ENCODE measurements at places on chromosomes 11 and 22.

DNA sequence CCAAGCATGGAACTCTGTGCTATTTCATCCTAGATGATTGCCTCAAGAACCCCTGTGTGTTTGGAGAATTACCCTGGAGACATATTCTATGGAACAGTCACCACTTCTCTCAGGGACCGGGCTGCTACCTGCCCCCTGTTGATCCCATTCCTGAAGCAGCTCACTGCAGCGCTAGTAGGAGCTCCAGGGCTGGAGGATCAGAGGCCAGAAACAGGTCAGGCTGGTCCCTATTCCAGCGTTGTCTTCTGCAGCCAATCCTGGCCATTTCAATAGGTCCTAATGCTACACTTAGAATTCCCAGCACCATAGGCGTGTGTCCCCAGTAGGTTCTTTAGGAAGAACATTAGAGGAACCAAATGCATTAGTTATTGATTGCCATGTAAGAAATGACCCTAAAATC lies 48.9 kb downstream of the BTG4 start:
- no peak for DNase-seq

DNA sequence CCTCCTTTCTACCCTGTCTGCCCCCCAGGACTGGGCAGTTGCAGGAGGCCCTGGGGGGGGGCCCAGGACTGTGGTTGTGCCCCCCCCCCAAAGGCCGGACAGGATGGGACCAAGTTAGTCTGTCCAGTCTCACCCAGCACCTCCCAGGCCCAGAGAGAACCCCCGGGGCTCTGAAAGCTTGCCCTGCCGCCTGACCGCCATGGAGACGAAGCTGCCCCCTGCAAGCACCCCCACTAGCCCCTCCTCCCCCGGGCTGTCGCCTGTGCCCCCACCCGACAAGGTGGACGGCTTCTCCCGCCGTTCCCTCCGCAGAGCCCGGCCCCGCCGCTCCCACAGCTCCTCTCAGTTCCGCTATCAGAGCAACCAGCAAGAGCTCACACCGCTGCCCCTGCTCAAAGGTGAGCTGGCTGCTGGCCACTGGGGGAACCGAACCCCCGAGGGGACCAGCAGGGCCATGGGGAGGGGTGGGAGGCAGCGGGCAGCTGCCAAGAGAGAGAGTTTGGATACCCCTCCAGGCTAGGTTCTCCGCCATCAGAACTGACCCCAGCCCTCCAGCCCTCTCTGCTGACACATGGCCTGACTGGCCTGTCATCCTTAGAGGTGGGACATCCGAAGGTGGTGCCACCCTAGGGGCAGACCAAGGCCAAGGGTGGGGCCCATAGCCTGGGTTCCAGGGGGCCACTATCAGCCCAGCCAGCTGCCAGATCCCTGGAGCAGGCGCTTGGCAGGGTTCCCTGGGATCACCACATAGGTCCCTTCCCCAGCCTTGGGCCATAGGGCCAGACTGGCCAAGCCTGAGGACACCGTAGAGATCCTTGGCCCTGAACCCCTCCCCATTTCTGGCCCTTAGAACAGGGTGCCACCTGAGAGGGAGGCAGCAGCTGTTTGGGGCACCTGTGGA lies 1.3 kb downstream of the PPP2R5B start:
- no peak for DNase-seq

- DNase-seq = no peak
Measured at GRCh38 chr11:88327061-88327460, 10.5 kb downstream of the CTSC start.

DNA sequence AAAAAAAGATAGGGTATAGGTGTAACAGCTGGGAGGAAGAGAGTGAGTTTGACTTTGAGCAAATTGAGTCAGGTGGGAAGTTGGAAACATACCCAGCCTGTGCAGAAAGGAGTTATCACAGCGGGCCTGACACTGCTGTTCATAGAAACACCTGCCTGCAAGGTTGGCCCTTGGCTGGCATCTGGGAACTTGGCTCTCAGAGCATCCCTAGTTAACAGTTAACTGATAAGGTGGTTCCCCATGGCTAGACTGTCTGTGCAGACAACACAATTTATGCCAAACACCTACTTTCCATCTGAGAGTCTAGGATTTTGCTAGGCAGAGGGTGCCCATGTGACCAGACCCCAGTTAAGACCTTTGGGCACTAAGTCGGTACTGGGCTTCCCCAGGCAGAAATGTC lies 31.4 kb downstream of the ADAMTS8 start:
- no peak for DNase-seq

- peak; percentile 86 for DNase-seq
Measured at GRCh38 chr22:38505541-38506117, 482 bp downstream of the DDX17 start.

DNA sequence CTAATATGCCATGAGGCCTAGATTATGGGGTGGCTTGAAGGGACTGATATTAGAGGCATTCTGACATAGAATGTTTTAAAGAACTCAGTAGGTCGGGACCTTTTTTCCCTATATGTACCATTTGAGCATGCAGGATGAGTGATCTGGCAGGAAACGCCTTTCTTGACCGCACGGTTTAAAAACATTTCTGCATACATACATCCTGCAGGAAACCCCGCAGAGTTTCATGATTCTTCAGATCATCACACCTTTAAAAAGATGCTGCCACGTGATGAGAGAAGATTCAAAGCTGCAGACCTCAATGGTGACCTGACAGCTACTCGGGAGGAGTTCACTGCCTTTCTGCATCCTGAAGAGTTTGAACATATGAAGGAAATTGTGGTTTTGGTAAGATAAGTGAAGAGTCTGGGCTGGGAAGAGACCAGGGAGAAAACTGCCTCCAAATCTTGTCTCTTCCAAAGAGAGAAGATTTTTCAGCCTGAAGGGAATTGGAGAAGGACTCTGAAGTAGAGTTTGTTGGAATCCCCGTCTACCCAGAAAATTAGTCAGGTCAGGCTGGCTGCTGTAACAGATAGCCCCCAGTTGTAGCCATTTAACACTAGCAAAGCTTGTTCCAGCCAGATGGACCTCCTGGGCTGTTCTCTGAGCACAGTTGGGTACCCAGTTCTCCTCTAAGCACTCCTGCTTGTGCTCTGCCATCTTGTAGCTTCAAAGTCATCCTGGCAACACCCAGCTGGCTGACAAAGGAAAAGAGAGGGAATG lies 7.4 kb downstream of the RCN1 start:
- no peak for DNase-seq

DNA sequence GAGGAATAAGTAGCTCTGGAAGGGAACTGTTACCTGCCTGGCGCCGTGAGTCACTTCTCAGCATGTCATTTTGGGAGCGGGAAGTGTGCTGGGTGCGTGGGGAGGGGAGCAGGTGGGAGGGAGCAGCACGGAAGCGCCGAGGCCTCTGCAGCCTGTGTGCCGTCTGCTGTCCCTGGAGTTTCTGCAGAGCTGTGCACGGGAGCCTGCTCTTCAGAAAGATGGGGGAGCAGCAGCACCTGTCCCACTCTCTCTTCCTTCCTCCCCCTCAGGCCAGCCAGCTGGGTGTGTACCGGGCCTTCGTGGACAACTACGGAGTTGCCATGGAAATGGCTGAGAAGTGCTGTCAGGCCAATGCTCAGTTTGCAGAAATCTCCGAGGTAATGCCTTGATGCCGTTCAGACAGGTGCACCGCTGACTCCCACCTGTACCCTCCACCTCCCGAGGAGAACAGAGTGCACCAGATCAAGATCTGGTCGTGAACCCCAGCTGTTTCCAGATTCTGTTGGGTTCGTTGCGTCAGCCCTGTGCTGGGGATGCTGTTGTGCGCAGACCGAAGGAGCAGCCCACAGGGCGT lies 87.9 kb downstream of the BCR start:
- no peak for DNase-seq

GRCh38 chr22:30500628-30501027 lies 4.9 kb downstream of the SEC14L4 start:
- no peak for DNase-seq

GRCh38 chr11:107562647-107563208 lies 2.8 kb downstream of the ALKBH8 start:
- no peak for DNase-seq

GRCh38 chr11:75072582-75072981 lies 24.1 kb downstream of the OR2AT4 start:
- no peak for DNase-seq

- no peak for DNase-seq
Measured at GRCh38 chr11:22084564-22084963, 108.3 kb upstream of the ANO5 start.

- DNase-seq = no peak
Measured at GRCh38 chr11:33317662-33318061, 60.5 kb downstream of the HIPK3 start.

- peak; percentile 63 for DNase-seq
Measured at GRCh38 chr22:50146439-50147238, 23.9 kb upstream of the PANX2 start.

DNA sequence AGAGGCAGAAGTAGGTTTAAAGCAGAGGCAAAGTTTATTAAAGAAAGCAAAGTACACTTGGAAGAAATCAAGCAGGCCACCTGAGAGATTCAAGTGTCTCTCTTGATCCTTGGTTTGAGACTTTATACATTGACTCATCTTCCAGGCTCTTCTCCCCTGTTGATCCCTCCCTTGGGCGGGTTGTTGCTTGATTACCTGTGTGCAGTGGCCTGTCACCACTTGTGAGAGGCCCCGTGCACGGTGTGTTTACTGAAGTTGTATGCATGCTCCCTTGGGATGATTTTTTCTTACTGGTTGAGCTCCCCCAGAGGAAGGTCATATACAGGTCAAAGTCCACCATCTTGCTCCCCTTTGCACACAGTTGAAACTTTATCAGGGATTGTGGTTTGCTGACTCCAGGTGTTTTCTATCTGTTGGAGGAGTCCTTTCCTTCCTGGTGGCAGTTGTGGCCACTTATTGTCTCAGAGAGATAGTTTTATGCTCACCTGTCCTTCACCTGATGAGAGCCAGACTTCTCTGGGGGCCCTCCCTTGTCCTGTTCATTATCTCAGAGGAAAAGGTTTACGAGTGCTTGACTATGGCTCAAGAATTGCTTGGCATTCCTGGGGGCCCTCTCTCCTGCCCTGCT lies 16.3 kb upstream of the RBMXL2 start:
- DNase-seq = no peak

GRCh38 chr11:130160498-130161155 lies 1.0 kb downstream of the ST14 start:
- DNase-seq = no peak

DNA sequence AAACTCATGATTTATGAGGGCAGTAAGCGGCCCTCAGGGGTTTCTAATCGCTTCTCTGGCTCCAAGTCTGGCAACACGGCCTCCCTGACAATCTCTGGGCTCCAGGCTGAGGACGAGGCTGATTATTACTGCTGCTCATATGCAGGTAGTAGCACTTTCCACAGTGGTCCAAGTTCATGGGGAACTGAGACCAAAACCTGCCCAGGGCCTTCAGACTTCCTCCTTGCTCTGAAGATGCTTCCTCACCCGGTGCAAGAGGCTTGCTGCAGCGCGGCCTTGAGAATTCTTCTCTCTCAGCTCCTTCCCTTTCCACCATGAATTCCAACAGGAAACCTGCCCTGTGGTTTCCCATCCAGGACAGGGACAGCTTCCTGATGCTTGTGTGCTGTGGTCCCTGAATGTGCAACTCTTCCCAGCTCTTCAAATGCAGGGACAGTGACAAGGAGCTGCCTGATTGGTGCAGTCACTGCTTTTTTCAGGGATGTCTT lies 53.9 kb downstream of the GGTLC2 start:
- peak; percentile 49 for DNase-seq
